Upper lobe of left lung (tissue), 6 donors: ENCODE measurements at places on chromosomes 1 and 21. TPM values are rescaled to one million over a fixed set of nuclear protein-coding genes. Genes with fewer than 3 reads are reported as not detected.

Gene GBP2
- 99.9 TPM for total RNA-seq

Gene C1orf74
- total RNA-seq: 2.1 TPM

GRCh38 chr1:156696755-156697154 is 8.6 kb downstream of the CRABP2 start:
- DNase-seq: no peak

DNA sequence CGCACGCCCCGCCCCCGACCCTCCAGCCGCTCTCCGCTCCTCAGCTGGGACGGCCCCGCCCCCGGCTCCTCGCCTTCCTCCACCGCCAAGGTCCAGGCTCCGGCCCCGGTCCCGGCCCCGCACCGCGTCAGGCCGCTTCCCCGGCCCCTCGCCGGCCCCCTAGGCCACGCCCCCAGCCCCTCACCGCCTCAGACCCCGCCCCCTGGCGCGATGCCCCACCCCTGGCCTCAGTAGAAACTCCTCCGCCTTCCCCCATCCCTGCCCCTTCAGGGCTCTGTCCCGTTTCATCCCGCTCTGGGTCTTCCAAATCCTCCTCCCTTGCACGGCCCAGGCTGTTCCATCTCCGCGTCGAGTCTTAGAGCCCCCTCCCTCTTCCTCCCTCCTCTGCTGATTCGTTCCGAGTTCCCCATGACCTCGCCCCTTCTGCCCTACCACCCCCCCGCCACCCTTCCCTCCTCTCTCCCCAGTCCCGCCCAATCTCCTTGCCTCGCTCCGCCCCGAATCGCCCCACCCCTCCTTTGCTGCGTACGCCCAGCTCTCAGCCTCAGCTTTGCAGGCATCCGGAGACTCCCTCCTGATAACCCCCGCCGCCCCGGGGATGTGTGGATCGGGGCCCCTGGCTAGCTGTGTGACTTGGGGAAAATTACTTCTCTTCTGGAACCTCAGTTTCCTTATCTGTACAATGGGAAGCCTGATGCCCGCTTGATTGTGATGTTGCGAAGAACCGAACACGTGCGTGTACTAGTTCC is 448 bp upstream of the ASAP3 start:
- DNase-seq: peak; percentile 98

DNA sequence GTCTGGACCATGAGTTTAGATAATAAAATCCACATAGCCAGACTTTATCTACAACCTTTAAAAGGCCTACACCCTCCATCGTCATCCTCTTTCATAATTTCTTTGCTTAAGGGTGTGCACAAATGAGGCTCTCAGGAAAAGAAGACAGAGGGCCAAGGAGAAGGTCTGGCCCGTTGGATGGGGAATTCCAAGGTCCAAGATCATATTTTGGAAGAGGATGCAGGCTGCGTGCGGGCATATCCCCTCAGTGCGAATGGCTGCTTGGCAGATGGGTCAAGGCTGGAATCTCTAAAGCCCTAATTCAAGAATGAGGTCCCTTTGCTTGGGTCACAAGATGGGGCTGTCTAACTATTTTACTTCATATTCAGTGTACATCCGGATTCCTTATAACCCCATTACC is 782.2 kb upstream of the NCAM2 start:
- no peak for DNase-seq

GRCh38 chr1:225155555-225155954 is 226.1 kb downstream of the DNAH14 start:
- no peak for DNase-seq
